ENCODE measurements at places on chromosomes 7 and 10.

DNA sequence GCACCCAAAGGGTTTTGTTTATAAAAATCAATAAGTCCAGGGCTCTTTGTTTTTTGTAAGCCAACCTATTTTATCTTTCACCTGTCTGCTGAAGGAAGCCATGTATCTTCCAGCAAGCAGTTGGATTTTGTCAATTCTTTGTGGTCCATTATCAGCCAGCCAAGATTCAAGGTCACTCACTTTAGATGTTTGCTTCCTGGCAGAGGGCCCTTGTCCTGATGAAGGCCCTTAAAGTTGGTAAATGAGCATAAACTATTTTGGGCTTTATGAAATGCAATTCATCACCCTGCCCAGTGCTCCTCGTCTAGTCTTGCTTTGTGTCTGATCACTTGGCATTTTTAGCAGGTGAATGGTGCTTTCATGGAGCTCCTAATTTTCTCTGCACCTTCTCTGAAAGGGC, 1004.2 kb downstream of the GRID1 start:
- DNase-seq, result no peak

DNA sequence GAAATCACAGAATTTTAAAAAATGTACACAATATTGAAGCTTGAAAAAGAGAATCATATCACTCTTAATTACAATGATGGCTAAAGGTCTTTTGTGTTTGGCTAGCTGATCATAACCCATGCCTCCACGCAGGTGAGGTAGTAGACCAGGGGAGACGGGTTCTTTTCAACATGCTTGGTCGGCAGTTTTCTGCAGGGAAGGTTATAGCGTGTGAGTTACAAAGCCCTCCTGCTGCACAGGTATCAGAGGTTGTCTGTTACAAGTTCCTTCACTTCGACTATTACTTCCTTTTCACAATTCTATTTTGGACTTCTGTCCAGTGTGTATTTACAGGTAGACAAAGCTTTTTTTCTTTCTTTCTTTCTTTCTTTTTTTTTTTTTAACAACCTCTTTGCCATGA, 127.1 kb upstream of the PRPS1L1 start:
- DNase-seq, result no peak

DNA sequence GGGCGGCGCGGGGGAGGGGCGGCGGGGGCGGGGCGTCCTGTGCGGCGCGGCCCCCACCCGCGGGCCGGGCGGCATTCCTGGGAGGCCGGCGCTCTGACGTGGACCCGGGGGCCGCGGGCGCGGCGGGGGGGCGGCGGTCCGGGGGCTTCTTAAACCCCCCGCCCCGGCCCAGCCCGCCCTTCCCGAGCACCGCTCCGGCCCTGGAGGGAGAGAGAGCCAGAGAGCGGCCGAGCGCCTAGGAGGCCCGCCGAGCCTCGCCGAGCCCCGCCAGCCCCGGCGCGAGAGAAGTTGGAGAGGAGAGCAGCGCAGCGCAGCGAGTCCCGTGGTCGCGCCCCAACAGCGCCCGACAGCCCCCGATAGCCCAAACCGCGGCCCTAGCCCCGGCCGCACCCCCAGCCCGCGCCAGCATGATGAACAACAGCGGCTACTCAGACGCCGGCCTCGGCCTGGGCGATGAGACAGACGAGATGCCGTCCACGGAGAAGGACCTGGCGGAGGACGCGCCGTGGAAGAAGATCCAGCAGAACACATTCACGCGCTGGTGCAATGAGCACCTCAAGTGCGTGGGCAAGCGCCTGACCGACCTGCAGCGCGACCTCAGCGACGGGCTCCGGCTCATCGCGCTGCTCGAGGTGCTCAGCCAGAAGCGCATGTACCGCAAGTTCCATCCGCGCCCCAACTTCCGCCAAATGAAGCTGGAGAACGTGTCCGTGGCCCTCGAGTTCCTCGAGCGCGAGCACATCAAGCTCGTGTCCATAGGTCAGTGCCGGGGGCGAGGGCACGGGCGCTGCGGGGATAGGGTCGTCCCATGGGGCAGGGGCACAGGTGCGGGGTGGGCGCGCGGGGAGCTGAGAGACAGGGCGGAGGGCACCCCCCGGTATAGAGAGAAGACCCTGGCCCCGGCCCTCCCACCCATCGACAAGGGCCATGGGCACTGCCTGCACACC, at the start of gene FLNC:
TSS of gene FLNC (plus strand) at position 176 of the 947 bp plus-strand sequence. CDS start at position 408, 232 bp downstream.
- no peak for DNase-seq

GRCh38 chr7:148695953-148696352, 2.8 kb upstream of the CUL1 start:
- no peak for DNase-seq

DNA sequence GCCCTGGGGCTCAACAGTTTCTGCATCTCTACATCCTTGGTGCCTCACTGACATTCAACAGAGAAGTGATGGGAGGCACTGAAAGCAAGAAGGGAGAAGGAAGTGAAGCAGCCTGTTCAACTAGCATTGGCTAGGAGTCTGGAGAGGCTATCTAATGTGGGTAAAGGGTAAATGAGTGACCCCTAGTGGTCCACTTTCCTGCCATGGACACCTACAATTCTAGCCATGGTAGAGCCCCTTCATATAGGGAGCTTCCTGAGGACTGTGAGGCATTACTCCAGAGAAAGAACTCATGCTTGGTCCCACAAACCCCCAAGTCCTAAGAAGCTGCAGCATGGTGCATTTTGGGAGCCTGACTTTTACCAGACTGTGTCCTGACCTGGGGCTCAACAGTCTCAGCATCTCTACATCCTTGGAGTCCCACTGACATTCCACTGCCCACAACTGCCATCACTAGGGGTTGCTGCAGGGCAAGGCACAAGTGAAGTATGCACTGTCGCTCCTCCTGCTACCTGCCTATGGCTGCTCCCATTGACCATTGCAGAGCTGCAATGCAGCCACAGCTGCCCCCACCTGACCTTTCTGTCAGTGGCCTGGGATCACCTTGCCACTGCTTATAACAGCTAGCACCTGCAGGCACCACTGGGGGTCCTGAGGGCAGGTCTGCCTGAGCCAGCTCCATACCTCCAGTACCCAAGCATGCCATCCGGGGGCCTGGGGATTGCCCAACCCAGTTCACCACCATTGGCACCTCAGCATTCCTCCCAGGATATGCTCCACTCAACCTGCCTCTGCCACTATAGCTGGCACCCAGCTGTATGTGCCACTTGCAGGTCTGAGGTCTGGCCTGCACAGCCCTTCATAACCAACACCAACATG, 44.1 kb upstream of the CDK6 start:
- no peak for DNase-seq

- no peak for DNase-seq
Observed at GRCh38 chr7:112358513-112358912, 91.7 kb upstream of the IFRD1 start.

DNA sequence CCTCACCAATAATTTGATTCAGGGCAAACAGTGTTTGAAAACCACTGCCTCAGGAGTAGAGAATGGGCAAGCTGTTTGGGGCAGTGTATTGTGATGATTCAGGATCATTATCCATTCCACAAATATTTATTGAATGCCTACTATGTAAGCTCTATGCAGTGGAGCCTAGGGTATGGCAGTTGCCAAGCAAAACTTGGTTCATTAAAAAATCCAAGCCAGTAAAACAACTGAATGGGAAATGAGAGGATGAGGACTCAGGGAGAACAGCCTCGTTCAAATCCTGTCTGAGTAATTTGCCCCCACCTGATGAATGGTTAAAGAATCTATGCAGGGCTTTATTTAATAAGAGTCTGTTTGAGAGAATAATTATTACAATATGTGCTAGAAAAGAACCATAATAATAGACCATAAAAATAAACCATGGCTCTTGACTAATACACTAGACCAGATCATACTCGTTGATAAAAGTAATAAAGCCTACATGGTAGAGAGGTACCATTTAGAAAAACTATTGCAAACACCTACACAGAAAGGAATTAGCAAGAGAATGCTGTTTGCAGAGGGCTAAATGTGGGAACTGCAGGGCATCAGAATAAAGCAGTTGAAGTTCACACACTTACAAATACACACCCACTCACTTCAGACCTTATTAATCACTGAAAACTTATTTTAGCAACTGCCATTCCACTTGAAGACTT, 71.7 kb downstream of the CREB5 start:
- no peak for DNase-seq

- DNase-seq, result no peak
Observed at GRCh38 chr10:99595236-99595635, 25.0 kb downstream of the SLC25A28 start.

GRCh38 chr10:102781090-102781920, 37.6 kb downstream of the WBP1L start:
- DNase-seq, result no peak

GRCh38 chr7:150860978-150861295, 8.6 kb downstream of the AOC1 start:
- DNase-seq, result no peak

DNA sequence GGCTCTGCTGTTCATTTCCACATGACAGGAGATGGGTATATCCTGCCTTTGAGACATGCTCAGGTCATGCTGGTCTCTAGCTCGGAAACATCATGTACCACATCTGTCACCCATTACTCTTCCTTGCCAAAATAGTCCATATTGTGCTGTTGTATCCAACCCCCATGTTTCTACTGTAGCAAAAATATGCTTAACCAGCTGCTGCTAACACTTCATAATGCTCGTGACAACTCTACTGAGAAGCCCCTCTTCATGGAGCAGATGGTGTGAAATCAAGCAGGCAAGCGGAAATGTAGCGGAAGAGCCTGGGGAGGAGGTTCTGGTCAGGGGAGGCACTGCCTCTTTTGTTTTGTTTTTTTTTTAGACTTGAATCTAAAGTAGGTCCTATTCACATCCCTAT, 82.9 kb downstream of the NPY start:
- no peak for DNase-seq

DNA sequence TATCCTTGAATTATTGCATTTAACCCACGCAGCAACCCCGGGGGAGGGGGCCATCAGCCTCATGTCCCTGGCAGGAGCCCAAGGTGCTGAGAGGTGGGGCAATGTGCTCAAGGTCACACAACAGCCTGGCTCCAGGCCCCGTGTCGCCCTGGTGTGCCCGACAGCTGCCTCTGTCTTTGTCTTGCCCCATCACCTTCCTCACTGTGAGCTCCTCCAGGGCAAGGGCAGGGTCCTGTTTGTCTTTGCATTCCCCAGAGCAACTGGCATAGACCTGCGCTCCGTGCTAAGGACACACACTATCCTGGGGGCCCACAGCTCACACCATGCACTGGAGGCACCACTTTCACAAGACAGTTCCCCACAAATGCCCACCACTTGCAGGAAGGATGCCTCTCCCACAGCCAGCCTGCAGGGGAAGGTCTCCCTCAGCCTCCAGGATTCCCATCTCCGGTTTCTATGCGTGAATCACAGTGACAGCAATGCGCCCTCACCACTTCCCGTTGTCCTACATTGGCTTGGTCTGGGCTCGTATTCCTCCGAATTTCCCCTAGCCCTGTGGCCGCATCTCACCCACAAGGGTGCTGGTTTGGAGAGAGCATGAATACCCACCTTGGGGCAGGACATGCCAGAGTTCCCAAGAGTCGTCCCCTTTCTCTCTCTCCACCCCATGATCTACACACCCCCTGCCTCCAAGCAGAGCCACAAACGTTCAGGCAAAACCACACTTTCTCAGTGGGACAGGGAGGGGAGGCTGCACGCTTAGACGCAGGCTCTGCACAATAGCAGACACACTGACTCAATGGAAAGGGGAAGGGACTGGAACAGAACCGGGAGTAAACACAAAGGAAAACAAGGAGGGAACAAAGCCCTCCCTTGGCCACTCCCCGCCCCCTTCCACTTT, 10.3 kb downstream of the ITPRIP start:
- no peak for DNase-seq
